NCI-H774 (cell line): ENCODE measurements at places on chromosomes 5 and 9.

DNA sequence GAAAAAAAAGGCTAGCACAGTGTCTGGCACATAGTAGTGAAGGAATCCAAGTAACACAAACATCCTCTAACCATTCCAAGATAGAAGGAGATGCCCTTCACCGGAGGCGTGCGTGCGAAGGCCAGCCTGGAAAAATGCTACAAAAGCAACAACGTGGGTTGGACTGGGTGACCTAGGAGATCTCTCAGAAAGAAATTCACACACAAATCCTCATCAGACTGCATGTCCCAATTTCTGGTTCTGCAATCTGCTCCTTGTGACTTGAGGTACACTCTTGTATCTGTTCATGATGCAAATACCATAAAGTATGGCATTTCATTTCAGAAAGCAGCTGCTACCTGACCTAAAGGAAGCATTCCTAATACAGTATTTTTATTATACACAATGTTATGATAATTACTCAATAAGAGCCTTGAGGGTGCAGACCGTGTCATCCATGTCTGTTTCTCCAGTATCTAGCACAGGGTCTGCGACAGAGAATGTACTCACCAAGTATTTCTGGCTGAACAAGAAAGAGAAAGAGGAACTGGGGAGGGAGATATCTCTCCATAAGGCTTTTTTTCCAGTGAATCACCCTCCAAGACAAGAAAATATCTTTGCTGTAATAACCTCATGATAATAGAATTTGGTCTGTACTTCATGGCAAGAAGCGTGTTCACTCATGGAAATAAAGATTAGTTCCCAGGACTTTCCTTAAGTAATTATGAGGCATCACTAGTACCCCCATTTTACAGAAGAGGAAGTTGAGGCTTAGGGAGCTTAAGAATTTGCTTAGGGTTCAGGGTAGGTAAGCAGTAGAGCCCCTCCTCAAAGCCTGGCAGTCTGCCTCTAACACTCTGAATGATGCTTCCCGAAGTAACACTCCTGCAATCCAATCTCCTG, 138.3 kb downstream of the CDK5RAP2 start:
- no peak for DNase-seq

GRCh38 chr5:173294673-173295320, 33.4 kb downstream of the STC2 start:
- no peak for DNase-seq

GRCh38 chr9:4284925-4285324, 14.9 kb downstream of the GLIS3 start:
- no peak for DNase-seq

DNA sequence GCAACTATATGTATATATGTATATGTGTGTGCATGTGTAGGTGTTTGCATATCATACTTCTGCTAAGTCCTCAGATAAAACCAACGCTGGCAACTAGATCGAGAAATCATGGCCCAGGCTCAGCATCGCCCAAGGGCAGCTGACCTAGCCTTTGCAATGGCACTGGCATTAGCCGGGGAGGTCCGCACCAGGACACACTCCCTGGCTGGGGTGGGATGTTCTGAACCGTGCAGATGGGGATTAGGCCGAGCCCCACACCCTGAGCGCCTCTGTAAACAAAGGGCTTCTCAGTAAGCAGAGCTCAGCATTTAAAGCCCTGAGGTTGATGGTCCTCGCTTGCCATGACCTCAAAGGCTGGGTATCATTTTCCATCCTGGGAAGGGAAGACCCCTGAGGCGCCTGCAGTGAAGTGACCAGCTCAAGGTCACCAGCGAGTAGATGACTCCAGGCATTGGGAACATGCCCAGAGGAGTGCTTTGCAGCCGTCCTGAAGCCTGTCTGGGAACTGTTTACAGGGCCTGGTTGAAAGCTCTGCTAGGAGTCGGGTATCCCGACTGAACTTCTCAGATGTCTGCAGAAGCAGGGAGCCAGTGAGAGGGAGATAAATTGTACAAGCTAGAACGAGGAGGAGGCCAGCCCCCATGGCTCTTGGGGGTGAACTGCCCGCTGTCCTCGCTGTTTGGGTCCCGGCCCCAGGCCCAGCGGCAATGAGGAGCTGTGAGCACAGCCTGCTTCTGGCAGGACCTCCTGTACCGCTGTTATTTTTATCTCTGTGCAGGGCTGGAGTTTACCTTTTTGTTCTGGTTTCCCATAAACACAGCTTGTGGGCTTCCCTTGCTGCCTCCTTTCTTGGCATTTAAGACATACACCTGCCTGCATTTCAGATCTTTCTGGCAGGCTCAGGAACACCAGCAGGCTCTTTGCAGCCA, 18.4 kb downstream of the GADD45G start:
- no peak for DNase-seq

GRCh38 chr5:110716247-110717245, 9.9 kb downstream of the TMEM232 start:
- no peak for DNase-seq
